A549 treated with CpdA at 1 μM for 4 hours (cell line): ENCODE measurements at places on chromosomes 5 and 9. TPM values are rescaled to one million over a fixed set of nuclear protein-coding genes. Genes with fewer than 3 reads are reported as not detected.

The PGGT1B gene
- 15.9 to 21.5 TPM (median 20.6 TPM) in 5 replicates for total RNA-seq

The STK32A gene
- 0.09 to 0.30 TPM (median 0.29 TPM) in 5 replicates for total RNA-seq

The SHOC1 gene
- 0.01 TPM in 1 of 5 replicates, not detected in the others for total RNA-seq

The FRMD3 gene
- total RNA-seq = 1.5 to 2.7 TPM (median 1.9 TPM) in 5 replicates

The ADAMTS13 gene
- total RNA-seq = 0.28 to 0.73 TPM (median 0.48 TPM) in 5 replicates

The CRB2 gene
- 0.05 to 0.09 TPM (median 0.06 TPM) in 5 replicates for total RNA-seq

The PTGER4 gene
- 0.70 to 1.8 TPM (median 0.72 TPM) in 5 replicates for total RNA-seq

The PRR16 gene
- total RNA-seq = not detected in 5 replicates

The PAXX gene
- total RNA-seq = 49.2 to 83.7 TPM (median 73.5 TPM) in 5 replicates

The EGFL7 gene
- 39.5 to 60.2 TPM (median 52.8 TPM) in 5 replicates for total RNA-seq

The ALDH1A1 gene
- 4,393 to 6,177 TPM (median 4,899 TPM) in 5 replicates for total RNA-seq

The MSANTD3 gene
- total RNA-seq = 70.7 to 80.6 TPM (median 73.3 TPM) in 5 replicates

The C5orf52 gene
- total RNA-seq = not detected in 5 replicates

The LYSMD3 gene
- total RNA-seq = 8.2 to 9.8 TPM (median 8.7 TPM) in 5 replicates

The FAM120AOS gene
- 47.2 to 52.3 TPM (median 49.2 TPM) in 5 replicates for total RNA-seq

The GFI1B gene
- total RNA-seq = 0.07 TPM in 1 of 5 replicates, not detected in the others

The ENTPD8 gene
- total RNA-seq = 0.21 to 0.52 TPM (median 0.28 TPM) in 5 replicates

The SLC6A18 gene
- total RNA-seq = not detected in 5 replicates

The BTNL9 gene
- total RNA-seq = 0.64 to 1.5 TPM (median 1.1 TPM) in 5 replicates

The ADCY2 gene
- not detected in 5 replicates for total RNA-seq

The CDC37L1 gene
- 10.6 to 15.8 TPM (median 13.5 TPM) in 5 replicates for total RNA-seq

The NR5A1 gene
- total RNA-seq = 0.08 TPM in 1 of 5 replicates, not detected in the others

The PFDN1 gene
- 91.1 to 135 TPM (median 93.0 TPM) in 5 replicates for total RNA-seq

The SPATA31D3 gene
- total RNA-seq = not detected in 5 replicates

The LCN15 gene
- total RNA-seq = 0.09 TPM in 1 of 5 replicates, not detected in the others

The OR1Q1 gene
- 0.06 TPM in 1 of 5 replicates, not detected in the others for total RNA-seq

The MYMK gene
- total RNA-seq = not detected in 5 replicates

The IFNK gene
- total RNA-seq = not detected in 5 replicates

The KLF4 gene
- total RNA-seq = 12.2 to 19.3 TPM (median 13.4 TPM) in 5 replicates

The REEP2 gene
- total RNA-seq = 5.9 to 7.4 TPM (median 6.7 TPM) in 5 replicates

The CTXN3 gene
- not detected in 5 replicates for total RNA-seq

The PLPP1 gene
- total RNA-seq = 28.6 to 35.1 TPM (median 33.8 TPM) in 5 replicates

The GNA14 gene
- total RNA-seq = not detected in 5 replicates

The IL13 gene
- total RNA-seq = 0.07 TPM in 1 of 5 replicates, not detected in the others

The SPINK9 gene
- total RNA-seq = not detected in 5 replicates

The COMMD10 gene
- 35.9 to 40.6 TPM (median 37.6 TPM) in 5 replicates for total RNA-seq

The SLCO4C1 gene
- total RNA-seq = not detected in 5 replicates

The RICTOR gene
- 9.3 to 13.1 TPM (median 10.8 TPM) in 5 replicates for total RNA-seq

The GARNL3 gene
- total RNA-seq = 2.0 to 4.8 TPM (median 2.5 TPM) in 5 replicates

The SEC24A gene
- total RNA-seq = 13.5 to 15.7 TPM (median 14.7 TPM) in 5 replicates

The ENG gene
- total RNA-seq = 0.09 to 0.31 TPM (median 0.17 TPM) in 5 replicates
